ENCODE measurements at places on chromosomes 7 and 10.

- DNase-seq: no peak
Measured at GRCh38 chr7:75818472-75818871, 4.9 kb upstream of the CCL24 start.

- DNase-seq: no peak
Measured at GRCh38 chr10:132195366-132196075, 8.8 kb downstream of the DPYSL4 start.

DNA sequence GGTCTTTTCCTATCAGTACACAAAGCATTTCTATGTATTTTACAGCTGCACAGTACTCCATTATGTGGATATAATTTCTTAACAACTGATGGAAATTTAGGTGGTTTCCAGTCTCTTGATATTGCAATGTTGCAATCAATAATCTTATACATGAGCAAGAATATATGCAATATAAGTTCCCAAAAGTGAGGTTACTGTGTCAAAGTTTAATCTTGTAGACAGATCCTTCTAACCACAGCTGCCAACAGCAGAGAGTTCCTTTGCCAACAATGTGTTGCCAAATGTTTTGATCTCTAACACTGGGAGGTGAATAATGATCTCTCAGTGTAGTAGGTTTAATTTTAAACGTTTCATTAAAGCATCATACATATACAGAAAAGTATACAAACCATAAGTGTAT, 54.5 kb downstream of the CUL2 start:
- no peak for DNase-seq

GRCh38 chr10:7773845-7774801, 13.7 kb downstream of the KIN start:
- no peak for DNase-seq

DNA sequence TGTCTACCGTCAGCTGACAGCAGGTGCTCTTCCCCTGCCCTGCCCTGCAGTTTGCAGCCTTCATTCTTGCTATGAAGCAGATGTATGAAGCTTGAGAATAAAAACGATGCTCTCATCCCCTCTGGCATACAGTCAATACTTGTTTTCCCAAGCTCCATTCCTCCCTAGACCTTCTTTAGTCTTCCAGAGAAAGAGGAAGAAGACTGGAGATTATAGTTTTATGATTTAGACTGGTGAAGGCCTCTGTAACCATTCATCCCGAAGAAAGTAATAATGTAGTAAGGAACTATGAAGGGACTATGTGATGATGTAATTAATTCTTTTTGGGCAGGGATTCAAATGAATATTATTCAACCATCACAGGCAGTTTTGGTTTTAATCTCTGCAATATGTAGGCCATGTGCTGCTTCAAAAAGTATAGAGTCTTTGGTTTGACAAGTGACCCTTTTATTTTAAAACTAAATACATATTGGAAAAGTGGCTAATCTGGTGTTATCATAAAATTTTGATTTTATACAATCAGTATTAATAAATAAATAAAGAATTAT, 242.4 kb upstream of the KIAA1217 start:
- no peak for DNase-seq

DNA sequence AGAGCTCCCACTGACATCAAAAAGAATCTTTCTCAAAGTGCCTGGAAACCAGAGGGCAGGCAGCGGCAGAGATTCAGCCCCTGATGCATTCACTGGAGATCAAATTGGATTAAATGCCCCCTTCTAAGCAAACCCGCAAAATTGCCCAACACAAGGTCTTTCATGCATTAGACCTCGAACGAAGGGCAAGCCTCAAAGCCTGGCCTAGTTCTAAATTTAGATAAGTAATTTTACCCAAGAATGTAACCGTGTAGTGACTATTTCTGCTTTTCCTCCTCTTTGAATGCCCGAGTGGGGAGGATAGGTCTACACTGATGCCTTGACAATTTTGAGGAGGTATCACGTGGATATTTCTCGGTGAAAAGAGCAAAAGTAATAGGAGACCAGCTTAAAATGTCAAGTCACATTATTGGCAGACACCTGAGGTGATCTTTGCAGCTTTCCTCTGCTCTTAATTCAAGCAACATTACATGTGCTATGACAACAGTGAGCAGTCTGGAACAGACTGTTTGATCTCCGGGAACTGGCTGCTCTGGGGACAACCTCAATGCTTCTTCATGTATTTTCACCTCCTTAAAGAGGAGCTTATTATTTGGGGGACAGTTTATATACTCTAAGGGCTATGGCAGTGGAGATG, 1263.5 kb upstream of the AUTS2 start:
- no peak for DNase-seq

- no peak for DNase-seq
Measured at GRCh38 chr7:21054427-21055112, 267.9 kb upstream of the SP8 start.

DNA sequence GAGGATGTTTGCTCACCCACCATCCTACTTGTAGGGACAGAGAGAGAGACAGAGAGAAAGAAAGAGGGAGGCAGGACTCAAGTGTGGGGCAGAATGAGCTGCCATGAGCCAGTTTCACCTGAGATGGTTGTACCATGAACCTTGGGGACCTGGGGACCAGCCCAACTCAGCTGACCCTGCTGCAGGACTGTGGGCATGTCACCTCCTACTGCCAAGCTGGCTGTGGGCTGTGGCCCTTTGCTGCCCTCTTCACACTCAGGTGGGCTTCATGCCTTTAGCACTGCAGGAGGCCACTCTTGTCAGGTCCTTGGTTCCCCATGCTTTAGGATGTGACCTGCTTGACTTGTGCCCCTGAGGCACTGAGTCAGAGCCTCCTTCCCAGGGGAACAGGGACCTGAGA, 108.2 kb upstream of the PCBD1 start:
- no peak for DNase-seq

DNA sequence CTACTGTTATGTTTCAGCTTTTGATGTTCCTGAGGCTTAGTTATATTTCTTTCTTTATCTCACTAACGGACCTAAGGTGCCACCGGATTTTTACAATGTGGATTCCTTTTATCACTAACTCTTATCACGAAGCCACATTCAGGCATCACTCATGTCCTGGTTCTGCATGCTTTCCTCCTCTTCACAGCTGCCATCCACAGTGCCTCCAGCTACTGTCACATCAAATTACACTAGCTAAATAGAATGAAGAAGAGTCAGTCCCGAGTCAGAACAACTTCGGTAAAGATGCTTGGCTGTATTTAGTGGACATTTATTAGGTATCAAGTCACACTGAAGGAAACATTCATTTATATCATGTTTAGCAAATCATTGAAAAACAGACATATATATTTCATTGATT, 153.2 kb downstream of the NEBL start:
- DNase-seq: no peak

DNA sequence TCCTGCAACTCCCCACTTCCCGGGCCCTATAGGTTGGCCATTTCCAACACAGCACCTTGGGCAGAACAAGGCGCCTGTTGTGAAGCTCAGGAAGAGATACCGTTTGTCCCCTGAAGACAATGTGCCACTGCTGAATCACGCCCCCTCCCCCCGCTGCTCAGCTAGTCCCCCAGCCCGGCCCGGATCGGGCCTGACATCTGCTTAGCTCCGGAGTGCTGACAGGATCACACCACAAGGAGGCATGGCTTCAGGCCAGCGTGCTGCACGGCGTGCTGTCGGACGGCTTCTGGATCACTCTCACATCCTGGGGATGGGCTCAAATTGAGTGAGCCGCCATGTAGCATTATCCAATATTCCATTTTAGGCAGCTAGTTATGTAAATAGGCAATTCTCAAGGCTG, 62.1 kb upstream of the EFCAB10 start:
- DNase-seq: no peak

GRCh38 chr7:133491201-133491691, 238.4 kb downstream of the EXOC4 start:
- no peak for DNase-seq

DNA sequence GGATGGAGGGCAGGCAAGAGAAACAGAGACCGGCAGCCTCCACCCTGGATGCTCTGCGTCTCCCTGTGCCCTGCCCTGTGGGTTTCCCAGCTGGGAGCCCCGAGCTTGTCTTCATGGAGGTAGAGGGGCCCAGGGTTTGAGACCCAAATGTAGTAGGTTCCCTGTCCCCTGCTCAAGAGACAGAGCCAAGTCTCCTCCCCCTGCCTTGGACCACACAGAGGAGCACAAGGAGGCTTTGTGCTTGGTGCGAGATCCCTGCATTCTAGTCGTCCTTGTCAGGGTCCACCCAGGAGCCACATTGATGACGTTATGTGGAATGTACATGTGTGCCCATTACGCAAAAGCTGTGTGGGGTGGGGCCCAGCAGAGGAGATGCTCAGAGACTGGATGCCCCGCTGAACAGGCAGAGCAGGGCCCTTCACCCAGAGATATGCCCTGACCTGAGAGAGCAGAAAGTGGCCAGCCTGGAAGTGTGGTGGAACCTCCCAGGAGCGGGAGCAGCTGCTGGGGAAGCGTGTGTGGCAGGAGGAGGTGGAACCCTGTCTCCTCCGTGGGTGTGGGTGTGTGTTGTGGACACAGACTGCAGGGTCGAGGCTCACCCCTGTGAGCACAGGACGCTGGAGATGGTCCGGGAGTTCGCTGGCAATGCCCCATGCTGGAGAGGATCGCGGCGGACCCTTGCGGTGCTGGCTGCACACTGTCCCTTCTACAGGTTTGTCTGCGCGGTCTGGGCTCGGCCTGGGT, 39.3 kb downstream of the VWA2 start:
- DNase-seq: no peak

DNA sequence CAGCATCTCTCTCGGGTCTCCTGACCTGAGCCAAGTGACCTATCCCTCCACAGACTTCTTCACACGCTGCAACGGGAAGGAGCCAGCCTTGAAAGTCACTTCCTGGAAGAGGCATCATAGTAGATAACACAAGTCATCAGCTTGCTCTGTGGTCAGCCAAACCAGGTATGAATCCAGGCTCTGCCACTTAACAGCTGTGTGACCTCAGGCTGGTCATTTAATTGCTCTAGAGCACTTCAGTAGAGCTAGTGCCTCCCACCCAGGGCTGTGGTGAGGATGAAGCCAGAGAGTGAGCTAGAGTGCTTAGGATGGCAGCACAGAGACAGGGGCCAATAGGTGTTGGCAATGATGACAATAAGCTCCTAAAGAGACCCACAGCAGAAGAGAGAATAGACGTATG, 247.7 kb upstream of the ZMIZ1 start:
- no peak for DNase-seq

DNA sequence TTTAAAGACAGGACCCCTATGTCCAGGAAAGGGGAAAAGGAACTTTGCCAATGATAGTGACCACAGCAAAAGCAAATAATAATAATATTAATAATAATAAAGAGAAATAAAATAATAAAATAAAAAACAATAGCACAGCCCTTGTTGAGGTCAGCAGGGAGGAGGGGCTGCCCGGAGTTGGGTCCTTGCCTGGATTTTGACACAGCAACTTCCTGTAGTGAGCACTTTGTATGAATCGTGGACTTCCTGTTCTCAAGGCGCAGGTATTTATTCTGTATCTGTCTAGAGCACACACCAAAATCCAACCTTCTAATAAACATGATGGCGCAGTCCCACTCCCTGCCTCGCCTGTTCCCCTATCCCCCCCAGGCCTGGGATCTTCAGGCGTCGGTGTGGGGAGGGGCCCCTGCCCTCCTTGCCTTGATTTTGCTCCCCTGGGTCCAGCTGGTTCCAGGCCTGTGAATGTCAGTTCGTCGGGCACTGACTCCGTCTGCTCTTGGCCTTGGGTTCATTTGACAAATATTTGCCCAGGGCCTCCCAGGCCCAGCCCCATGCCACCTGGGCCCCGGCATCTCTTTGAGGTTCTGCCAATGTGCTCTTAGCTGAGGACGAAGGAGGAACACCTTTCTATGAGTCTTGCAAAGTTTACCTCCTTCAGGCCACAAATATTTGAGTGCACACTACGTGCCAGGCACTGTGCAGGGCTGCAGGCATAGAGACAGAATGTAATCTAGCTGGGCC, 13.9 kb downstream of the TRIM8 start:
- DNase-seq: no peak

GRCh38 chr10:62643606-62644587, 160.6 kb upstream of the ADO start:
- no peak for DNase-seq

DNA sequence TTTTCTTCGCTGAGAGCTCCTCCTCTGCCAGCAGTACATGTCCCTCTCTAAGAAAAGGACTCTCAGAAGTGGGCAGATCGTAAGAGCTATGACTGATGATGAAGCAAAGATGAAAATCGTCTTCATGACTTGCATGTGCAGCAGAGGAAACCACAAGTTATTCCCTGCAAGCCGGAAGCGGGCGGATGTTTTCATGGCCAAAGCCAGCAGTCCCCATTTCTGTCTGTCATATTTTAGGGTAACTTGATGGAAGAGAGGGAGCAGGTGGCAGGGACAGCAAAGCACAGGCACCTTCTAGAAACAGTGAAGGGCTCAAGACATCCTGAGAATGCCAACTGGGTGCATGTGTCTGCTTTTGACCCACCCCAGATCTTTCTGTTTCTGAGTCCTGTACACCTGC, 19.9 kb downstream of the KLF6 start:
- DNase-seq: no peak

GRCh38 chr10:246431-246830, 111.2 kb downstream of the ZMYND11 start:
- DNase-seq: no peak

DNA sequence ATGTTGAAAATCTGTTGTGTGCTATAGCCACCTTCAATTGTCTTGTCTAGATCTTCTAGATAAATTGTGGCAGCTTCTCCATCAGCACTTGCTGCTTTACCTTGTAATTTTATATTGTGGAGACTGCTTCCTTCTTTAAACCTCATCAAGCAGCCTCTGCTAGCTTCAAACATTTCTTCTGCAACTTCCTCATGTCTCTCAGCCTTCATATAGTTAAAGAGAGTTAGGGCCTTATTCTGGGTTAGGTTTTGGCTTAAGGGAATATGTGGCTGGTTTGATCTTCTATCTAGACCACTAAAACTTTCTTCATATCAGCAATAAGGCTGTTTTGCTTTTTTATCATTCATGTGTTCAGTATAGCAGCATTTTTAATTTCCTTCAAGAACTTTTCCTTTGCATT, 128.2 kb downstream of the ADAM22 start:
- no peak for DNase-seq

GRCh38 chr7:147013825-147014224, 897.2 kb downstream of the CNTNAP2 start:
- DNase-seq: no peak

DNA sequence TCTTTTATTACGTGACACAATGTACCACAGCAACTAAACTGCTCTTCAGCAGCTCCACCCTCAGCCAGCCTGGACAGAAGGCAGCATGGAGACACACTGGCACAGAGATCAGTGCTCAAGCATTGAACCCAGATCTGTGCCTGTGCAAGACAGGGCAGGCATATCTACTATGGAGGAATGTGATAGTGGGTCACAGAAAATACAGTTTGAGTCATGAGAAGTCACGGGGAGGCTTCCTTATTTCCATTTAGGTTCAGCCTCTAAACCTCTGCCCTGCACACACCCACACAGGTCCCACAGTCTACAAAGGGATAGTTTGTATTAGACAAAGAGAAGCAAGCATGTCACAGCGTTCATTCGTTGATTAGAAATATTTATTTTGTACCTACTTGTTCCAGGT, 187.4 kb upstream of the AGR3 start:
- no peak for DNase-seq

DNA sequence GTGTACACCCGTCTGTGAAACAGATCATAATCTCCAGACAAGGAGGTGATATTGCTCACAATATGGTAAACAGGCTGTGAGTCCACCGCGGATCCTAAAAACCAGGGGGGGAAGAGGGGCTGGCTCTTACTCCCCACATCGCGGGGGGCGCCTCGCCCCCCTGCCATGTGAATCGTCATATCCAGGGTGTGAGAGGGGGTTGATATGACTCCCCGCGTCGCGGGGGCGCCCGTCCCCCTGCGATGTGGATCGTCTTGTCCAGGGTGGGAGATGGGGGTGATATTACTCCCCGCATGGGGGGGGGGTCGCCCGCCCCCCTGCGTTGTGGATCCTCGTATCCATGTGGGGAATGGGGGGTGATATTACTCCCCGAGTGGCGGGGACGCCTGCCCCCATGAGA, 30.9 kb downstream of the OCM2 start:
- DNase-seq: no peak
